ENCODE measurements at places on chromosomes 1 and 21. TPM values are rescaled to one million over a fixed set of nuclear protein-coding genes. Genes with fewer than 3 reads are reported as not detected.

CFHR3 gene
- total RNA-seq: not detected

SPRR1B gene
- total RNA-seq: not detected

PPFIA4 gene
- total RNA-seq: 25.5 TPM

TLR5 gene
- 1.8 TPM for total RNA-seq

SAMD11 gene
- total RNA-seq: not detected

CELA2A gene
- not detected for total RNA-seq

EFNA1 gene
- total RNA-seq: 14.9 TPM

KLHDC8A gene
- not detected for total RNA-seq

PCP4 gene
- not detected for total RNA-seq

ZBED6 gene
- 26.1 TPM for total RNA-seq

DNA sequence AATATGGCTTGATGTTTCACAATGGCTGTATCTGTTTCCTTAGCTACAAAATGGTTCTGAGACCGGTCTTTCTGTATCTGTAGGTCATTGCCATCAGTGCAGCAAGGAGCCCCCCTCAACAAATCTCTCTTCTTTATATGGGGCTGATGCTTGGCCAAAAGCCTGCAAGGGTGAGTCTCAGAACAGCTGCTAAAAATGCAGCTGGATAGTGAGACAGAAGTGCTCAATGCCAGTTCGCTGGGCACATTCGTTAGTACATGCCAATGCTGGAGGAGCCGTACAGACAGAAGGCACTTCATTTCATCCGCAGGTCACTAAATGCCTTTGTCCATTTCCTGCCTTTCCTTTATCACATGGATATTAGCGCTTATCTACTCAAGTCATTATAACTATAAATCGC is 67.3 kb downstream of the RUNX1 start:
- no peak for DNase-seq
- H3K36me3 ChIP-seq: no peaks in the 10 kb centered on the region
- no peak overlapping the region for H3K27ac ChIP-seq
- H3K4me3 ChIP-seq: no peak overlapping the region
- H3K27me3 ChIP-seq: no peaks in the 10 kb centered on the region

DNA sequence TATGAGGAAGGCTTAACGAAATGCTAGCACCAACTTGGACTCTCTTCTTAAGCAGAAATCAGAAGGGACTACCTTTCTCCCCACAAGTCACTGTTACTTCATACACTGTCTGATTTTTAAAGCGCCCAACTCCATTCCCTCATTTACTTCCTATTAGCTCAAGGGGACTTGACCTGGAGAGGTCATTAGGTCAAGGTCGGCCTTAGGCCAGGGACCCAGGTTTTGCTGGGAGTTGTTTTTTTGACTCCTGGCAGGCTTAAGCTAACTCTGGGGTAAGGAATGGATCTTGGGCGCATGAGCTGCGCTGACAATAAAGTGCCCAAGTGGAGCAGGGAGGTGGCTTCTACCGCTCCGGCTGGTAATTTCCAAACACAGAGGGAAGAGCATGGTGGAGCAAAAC is 16.8 kb downstream of the ADAR start:
- H3K36me3 ChIP-seq: peaks cover 16% of the 10 kb centered on the region
- no peak overlapping the region for H3K27ac ChIP-seq
- H3K4me1 ChIP-seq: no peaks in the 10 kb centered on the region
- H3K4me3 ChIP-seq: no peak overlapping the region

DNA sequence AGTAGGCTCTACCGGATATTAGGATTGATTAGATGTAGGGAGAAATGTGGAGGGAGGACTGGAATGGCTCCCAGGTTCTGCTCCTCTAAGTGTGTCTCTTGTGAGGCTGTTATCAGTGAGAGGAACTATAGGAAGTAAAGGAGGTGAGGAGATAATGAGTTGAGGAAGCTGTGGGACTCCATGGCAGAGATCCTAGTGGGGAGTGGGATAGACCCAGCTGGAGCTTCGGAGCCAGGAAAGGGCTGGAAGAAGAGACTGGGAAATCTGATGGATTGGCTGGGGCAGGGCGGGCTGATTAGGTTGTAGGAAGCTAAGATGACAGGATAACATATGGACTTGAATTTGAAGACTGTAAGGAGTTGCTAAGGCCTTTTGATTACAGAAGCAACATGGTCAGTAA is 14.8 kb upstream of the BCL9 start:
- H3K27ac ChIP-seq: no peak overlapping the region
- H3K36me3 ChIP-seq: no peaks in the 10 kb centered on the region
- H3K4me3 ChIP-seq: no peak overlapping the region
- no peak for DNase-seq

DNA sequence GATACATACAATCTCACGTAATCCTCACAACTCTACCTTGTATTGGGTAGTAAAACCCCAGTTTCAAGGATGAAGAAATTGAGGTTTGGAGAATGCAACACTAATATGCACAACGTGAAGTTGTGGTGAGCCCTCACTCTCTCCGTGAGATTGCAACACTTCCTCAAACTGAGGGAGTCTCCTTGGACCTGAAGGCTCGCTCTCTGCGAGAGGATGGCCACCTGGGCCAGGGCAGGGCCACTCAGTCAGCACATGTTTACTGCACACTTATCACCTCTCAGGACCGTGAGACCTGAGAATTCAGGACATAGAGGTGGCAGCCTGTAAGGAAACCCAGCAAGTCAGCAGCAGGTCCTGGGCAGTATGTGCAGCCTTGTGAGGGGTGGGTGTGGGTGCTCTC is 8.7 kb downstream of the SH3BP5L start:
- peaks cover 17% of the 10 kb centered on the region for H3K4me1 ChIP-seq
- no peaks in the 10 kb centered on the region for H3K36me3 ChIP-seq
- no peak for DNase-seq
- H3K27me3 ChIP-seq: no peaks in the 10 kb centered on the region
- no peak overlapping the region for H3K27ac ChIP-seq

- H3K27me3 ChIP-seq: no peaks in the 10 kb centered on the region
- H3K4me3 ChIP-seq: no peak overlapping the region
- no peak for DNase-seq
- H3K36me3 ChIP-seq: no peaks in the 10 kb centered on the region
- H3K4me1 ChIP-seq: no peaks in the 10 kb centered on the region
Measured at GRCh38 chr1:98196012-98196411, 275.2 kb upstream of the DPYD start.

DNA sequence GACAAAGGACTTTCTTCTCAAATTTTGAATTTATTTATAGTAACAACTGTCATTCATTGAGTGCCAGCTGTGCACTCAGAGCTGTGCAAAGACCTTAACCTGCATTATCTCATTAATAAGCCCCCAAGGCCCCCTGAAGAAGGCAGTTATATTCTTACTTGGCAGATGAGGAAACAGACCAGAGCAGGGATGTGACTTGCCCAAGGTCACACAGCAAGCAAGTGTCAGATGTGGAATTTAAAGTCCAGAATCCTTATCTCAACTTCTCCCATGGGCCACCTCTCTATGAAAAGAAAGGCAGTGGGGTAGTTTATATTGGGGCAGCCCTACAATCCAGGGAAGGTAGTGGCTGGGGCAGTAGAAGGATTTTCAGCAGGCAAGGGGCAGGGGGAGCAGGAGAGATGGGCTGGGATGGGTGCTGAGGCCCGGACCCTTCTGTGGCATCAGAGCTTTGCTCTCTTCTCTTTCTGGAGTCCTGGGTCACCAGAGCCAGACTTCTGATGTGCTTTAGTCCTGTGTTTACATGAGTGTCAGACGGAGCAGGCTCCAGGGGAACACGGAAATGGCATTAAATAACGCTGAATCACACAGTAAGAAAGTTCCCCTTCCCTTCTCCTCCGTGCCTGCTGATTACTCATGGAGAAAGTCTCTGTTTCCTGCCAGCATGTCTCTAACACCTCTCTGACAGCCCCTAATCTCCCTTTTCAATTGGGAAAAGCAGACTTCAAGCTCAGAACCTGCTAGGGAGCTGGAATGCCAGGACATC is 39.5 kb downstream of the EPHB2 start:
- DNase-seq: peak; percentile 34
- H3K27ac ChIP-seq: no peak overlapping the region
- H3K4me3 ChIP-seq: no peak overlapping the region
- H3K27me3 ChIP-seq: no peaks in the 10 kb centered on the region
- no peaks in the 10 kb centered on the region for H3K36me3 ChIP-seq

DNA sequence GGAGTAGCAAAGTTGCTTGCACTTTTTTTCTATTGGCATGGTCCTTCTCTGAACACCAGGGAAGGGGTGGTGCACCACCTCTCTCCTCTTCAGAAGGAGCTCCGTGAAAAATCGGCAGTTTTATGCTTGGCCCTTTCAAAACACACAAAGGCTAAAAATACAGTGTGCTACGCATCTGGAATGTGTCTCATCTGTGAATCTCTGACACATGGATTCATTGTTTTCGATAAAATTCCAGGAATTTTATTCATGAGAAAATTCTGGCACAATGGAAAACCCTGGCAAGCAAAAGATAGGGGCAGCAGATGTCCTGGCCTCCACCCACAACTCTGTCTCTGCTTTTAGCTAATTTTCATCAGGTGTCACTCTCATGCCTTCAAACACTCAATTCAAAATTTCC is 42.9 kb downstream of the ERG start:
- H3K4me1 ChIP-seq: no peaks in the 10 kb centered on the region
- no peak overlapping the region for H3K4me3 ChIP-seq
- H3K36me3 ChIP-seq: no peaks in the 10 kb centered on the region
- DNase-seq: no peak
- H3K27ac ChIP-seq: no peak overlapping the region

DNA sequence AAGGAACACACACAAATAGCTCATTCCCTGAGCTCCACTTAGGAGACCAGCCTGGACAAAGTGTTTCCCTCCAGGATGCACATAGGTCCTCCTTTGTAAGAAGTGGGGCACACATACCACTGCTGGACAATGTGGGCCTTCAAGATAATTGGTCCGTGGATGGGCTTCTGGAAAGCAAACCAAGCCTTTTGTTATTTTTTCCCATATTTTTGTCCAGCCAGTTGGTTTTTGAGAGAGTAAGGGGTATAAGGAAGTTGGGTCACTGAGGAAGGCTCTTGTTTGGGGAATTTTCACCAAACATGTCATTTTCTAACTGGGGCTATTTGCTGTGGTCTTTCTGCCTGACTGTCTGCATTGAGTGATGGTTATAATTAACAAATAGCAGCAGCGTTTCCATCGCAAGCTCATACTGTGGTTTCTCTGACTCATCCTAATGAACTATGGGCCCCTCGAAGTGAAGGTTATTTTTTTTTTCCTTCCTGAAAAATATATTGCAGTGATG is 306.3 kb upstream of the DUSP10 start:
- no peak overlapping the region for H3K27ac ChIP-seq
- H3K27me3 ChIP-seq: no peaks in the 10 kb centered on the region
- no peak for DNase-seq

DNA sequence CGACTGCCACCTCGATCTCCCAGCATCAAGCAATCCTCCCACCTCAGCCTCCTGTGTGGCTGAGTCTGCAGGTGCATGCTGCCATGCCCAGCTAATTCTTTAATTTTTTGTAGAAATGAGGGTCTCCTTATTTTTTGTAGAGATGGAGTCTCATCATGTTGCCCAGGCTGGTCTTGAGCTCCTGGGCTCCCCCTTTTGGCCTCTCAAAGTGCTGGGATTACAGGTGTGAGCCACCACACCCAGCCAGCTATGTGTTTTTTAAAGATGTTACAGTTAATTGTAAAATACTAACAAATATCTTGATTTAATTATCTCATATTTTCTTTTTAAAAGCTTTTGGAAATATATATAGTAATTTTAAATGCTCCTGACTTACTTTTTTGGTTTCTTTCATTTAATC is 181.3 kb upstream of the DMRTA2 start:
- no peaks in the 10 kb centered on the region for H3K27me3 ChIP-seq
- H3K4me3 ChIP-seq: no peak overlapping the region
- H3K36me3 ChIP-seq: no peaks in the 10 kb centered on the region
- DNase-seq: no peak
- no peak overlapping the region for H3K27ac ChIP-seq
- H3K4me1 ChIP-seq: no peaks in the 10 kb centered on the region

GRCh38 chr1:11273595-11274234 is 717 bp downstream of the UBIAD1 start:
- peaks cover 26% of the 10 kb centered on the region for H3K4me1 ChIP-seq
- no peaks in the 10 kb centered on the region for H3K27me3 ChIP-seq
- no peak for DNase-seq
- H3K36me3 ChIP-seq: no peaks in the 10 kb centered on the region
- H3K27ac ChIP-seq: peak overlapping the region; percentile 93

- peak overlapping the region; percentile 29 for H3K27ac ChIP-seq
- H3K4me3 ChIP-seq: no peak overlapping the region
- peaks cover 40% of the 10 kb centered on the region for H3K4me1 ChIP-seq
- H3K36me3 ChIP-seq: no peaks in the 10 kb centered on the region
- no peak for DNase-seq
Measured at GRCh38 chr1:207282496-207283380, 38.7 kb upstream of the CD55 start.

- no peak for DNase-seq
- H3K4me1 ChIP-seq: peaks cover 35% of the 10 kb centered on the region
Measured at GRCh38 chr1:56360021-56360420, 219.3 kb downstream of the PLPP3 start.

- H3K4me3 ChIP-seq: peak within 1 kb of the TSS; percentile 67
- peaks cover 5% of the 10 kb centered on the region for H3K36me3 ChIP-seq
- H3K4me1 ChIP-seq: peaks cover 16% of the 10 kb centered on the region
- DNase-seq: peak; percentile 86
- no peaks in the 10 kb centered on the region for H3K27me3 ChIP-seq
Measured at GRCh38 chr1:109667452-109668122, at the start of gene GSTM2. Gene GSTM2 (plus strand): TSS chr1:109668057. CDS start chr1:109668116, 59 bp downstream.

DNA sequence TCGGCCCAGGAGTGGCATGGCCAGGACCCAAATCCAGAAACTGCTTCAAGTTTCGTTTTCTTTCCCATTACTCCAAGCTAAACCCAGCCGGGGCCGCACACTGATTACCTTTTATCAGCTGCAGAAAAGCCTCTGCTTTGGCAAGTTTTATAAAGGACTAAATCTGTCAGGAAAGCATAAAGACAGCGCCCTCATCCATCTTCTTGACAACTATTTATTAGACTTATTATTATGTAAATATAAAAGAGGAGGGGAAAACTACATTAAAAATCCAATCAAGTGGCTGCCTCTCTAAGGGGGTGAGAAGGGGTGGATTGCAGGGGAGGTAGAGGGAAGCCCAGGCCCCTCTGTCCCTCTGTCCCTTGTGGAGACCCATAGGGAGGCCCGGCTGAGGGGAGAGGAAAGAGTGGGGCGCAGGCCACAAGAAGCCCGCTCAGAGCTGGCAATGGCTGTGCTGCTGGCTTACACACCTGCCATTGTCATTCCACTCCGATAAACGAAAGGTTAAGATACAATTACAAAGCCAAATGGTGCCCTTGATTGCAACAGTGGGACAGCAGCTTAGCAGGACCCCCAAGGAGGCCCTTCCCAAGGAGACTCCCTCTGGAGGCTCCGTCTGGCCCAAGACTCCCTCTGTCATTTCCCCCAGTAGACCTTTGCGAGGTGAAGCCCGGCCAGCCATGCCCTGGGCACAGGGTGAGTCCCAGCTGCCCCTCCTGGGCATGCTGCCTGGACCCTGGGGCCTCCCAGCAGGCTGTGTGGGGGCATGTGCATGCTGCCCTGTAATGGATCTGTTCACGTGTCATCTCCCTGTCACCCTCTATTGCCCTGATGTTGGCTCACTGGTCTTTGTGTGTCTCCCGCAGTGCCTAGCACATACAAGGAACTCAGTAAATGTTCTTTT is 45.4 kb downstream of the KCND3 start:
- peaks cover 35% of the 10 kb centered on the region for H3K4me1 ChIP-seq
- H3K27ac ChIP-seq: peak overlapping the region; percentile 57
- no peaks in the 10 kb centered on the region for H3K27me3 ChIP-seq
- DNase-seq: no peak

GRCh38 chr1:157504646-157505045 is 47.7 kb downstream of the FCRL5 start:
- no peak overlapping the region for H3K27ac ChIP-seq
- H3K36me3 ChIP-seq: no peaks in the 10 kb centered on the region
- H3K4me1 ChIP-seq: no peaks in the 10 kb centered on the region
- no peak for DNase-seq
- H3K4me3 ChIP-seq: no peak overlapping the region

- no peaks in the 10 kb centered on the region for H3K27me3 ChIP-seq
- H3K36me3 ChIP-seq: no peaks in the 10 kb centered on the region
- DNase-seq: peak; percentile 42
- H3K27ac ChIP-seq: peak overlapping the region; percentile 92
Measured at GRCh38 chr1:54887665-54888071, 673 bp upstream of the DHCR24 start.
